CD4-positive, alpha-beta T cell treated with Interleukin-2 at 100 ng/mL for 4 hours (primary cell): ENCODE measurements at places on chromosomes 5 and 9.

DNA sequence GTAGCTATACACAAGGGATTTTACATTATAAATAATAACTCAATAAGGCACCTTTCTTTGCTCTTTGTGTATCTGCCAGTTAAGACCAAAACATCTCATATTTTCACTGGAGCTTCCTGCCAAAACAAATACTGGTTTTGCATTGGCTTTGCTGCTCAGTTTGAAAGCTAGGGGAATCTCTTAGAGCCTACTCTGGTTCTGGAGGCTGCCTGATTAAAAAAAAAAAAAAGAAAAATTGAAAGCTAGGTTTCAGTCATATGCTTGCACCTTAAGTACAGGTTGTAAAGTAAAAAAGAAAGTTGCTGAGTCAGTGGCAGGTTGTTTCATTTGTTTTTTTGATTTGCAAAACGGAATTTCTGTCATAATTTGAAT lies 2.3 kb downstream of the DENND4C start:
- DNase-seq, result no peak

DNA sequence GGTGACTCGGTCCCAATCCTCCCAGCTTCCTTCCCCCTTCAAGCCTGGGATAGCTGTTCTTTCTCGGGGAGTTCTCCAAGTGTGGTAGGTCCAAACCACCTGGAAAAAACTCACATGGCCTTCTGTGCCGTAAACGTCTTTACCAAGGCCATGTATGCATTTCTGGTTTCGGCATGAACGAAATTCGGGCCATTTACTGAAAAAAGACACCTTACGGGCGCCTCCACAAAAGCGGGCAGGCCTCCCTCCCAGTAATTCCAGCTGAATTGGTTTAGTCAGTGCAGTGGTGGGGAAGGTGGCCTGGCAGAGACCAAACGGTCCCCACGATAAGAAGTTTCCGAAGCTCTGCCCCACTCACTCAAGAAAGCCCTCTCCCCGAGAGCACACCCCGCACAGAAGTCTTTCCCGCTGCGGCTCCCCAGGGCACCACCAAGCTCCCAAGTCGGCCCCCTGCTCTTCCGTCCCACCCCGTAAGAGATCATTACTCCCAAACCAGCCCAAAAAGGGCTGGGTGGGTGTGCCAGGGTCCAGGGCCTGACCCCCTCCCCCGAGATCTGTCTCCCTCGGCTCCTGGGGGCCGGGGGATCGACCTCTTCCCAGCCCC lies 86.3 kb upstream of the MELK start:
- no peak for DNase-seq

DNA sequence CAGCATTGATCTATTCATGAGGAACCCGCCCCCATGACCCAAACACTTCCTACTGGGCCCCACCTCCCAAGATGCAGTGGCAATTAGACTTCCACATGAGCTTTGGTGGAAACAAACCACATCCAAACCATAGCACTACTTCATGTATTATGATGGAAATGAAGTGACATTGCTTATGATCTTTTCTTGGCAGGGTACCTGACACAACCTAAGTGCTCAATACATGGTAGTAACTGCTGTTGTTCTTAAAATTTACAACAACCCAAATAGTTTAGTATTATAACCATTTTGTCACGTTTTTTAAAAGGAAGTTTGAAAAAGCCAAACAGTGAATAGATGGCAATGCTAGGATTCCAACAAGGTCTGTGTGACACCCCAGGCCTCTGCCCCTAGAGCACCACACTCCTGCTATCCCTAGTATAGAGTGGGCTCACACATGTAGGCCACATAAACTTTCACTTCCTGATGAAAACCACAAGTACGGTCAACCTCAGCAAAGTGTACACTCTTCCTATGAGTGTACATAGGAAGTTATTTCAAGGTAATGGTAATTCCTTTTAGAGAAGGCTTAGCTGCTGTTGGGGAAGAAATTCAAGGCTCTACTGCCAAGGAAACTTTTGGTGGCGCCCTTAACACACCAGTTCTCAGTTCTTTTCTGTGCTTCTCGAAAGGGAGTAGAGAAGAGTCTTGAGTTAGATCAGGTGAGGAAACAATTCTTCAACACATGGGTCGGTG lies 97.6 kb downstream of the ARSB start:
- DNase-seq, result no peak

- peak; percentile 36 for DNase-seq
Observed at GRCh38 chr5:113378081-113378480, 56.7 kb downstream of the TSSK1B start.

DNA sequence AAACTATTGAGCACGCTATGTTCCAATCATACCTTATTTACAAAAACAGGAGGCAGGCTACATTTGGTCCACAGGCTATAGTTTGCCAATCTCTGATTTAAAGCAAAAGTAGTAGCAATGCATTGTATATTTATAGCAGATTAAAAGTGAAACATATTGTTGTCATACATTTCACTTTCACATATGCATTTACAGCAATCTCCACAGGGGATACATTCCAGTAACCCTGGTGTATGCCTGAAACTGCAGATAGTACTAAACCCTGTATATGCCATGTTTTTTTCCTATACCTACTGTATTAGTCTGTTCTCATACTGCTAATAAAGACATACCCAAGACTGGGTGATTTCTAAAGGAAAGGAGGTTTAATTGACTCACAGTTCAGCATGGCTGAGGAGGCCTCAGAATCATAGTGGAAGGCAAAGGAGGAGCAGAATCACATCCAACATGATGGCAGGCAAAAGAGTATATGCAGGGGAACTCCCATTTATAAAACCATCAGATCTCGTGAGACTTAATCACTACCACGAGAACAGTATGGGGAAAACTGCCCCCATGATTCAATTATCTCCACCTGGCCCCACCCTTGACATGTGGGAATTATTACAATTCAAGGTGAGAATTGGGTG lies 5.9 kb upstream of the CSF1R start:
- no peak for DNase-seq

DNA sequence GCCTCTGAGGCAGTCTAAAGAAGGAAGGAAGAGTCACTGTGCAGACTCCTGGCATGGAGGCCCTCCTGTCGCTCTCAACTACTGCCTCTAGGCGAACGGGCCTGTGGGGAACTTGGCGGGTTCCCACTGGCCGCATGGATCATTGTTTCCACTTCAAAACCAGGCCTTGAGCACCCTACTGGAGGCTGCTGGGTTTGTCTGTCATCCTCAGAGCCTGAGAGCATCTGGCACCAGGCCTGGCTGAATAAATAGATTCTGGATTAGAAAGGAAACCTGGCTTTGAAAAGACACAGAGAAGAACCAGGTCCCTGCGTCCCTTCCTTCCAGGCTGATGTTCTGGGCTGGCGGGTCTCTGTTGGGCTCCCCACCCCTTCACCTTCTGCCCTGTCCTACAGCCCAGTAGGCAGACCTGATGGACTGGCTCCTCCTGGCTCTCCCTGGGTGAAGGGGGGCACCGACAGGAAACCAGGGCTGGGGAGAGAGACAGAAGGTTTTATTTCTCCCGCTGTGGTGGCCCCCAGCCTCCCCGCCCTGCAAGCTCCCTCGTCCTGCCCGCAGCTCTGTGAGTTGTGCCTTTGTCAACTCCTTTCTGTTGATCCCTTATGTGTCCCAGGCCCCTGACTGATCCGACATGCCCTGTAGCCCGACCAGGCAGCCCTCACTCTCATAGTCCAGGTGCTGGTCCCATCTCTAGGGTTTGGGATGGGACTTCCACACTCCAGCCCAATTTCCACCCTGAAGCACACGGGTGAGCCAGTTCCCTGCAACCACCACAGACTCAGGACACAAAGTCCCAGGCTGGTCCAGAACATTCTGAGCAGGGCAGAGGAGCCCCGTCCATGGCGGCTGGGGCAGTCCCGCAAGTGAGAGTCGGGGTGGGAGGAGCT lies 50.1 kb downstream of the ADAMTS2 start:
- DNase-seq, result no peak

- no peak for DNase-seq
Observed at GRCh38 chr5:54608423-54609085, 91.0 kb downstream of the SNX18 start.

- no peak for DNase-seq
Observed at GRCh38 chr5:132841305-132841704, 10.9 kb upstream of the SHROOM1 start.

- DNase-seq, result no peak
Observed at GRCh38 chr9:133718563-133719315, 19.4 kb downstream of the SARDH start.

DNA sequence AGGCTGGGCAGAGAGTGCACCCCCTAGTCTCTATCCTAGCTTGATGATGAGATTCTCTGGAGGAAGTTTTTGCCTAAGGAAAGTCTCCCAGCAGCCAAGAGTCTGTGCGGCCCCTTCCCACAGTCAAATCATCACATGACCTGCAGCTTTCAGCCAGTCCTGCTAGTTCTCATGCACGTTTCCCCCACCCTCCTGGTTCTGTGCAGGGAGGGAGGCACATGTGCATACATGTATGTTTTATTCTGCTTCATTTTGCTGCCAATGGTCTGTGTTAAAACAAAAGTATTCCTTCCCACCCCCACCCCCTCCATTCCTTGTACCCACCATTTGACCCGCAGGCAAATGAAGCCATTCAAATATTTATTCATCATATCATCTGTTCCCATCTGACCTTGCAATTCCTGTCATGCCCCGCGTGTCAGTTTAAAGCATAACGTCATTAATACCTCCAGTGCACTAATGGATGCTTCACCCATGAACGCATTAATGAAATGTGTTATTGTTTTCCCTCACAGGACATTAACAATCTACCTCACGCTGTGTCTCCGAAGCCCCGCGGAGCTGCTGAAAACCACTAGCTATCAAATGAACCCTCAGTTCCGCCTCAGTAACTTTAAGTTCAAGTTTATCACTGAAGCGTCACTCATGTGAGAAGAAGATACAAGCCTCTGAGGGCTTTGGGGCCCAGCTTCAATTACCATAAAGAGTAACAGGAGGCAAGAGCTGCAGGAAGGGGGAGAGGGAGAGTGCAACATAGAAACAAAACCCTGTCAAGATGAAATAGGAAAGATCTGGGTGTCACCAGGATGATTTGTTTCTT lies 139.6 kb downstream of the RASEF start:
- DNase-seq, result no peak

DNA sequence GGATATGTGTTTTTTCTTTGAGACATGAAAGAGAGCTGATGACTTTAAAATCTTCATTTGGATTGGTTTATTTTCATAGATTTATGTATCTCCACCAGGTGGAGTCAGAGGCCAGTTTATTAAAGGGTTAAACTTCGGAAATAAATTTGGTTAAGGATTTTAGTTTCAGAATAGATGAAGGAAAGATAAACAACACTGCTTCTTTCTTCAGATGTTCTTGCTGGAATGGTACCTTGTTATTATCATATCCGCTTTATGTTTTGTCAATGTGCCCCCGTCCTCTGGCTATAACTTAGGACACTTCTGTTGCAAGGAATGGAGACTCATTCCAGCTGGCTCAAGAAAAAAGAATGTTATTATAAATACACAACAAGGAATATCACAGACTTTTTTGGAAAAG lies 81.2 kb downstream of the ALDH1A1 start:
- no peak for DNase-seq

- DNase-seq, result no peak
Observed at GRCh38 chr5:13985731-13986418, 41.4 kb upstream of the DNAH5 start.

DNA sequence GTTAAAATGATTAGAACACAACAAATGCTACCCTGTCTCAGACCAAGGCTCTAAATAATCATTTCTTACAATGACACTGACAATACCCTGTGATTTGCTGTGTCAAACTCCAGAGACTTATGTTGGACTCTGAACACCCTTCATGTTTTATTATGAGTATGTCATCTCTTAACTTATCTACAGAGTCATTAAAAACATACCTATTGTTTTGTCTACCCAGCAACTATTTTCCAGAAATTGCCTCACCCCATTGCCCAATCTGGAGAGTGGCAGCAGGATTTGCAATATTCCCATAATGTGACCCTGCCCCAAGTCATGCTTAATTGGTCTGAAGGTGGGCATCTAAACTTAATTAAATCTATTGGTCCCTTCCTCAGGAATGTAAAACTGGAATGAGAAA lies 23.0 kb upstream of the KIF2A start:
- no peak for DNase-seq

DNA sequence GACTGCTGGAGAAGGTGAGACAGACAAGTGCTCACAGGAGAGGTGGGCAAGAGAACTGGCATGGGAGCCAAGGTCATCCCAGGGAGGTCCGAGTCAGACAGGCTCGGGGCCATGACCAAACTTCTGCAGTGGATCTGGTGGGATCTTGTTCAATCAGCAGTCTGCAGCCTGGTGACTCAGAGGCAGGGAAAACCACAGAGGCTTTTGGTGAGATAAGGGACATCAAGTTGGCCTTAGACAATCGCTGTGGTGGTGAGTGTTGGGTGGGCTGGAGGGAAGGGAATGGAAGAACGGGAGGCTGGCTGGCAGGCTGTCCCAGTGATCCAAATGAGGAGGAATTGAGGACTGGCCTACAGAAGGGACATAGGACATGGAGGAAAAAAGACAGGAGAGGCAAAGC lies 123.8 kb downstream of the TMEM174 start:
- DNase-seq, result no peak

DNA sequence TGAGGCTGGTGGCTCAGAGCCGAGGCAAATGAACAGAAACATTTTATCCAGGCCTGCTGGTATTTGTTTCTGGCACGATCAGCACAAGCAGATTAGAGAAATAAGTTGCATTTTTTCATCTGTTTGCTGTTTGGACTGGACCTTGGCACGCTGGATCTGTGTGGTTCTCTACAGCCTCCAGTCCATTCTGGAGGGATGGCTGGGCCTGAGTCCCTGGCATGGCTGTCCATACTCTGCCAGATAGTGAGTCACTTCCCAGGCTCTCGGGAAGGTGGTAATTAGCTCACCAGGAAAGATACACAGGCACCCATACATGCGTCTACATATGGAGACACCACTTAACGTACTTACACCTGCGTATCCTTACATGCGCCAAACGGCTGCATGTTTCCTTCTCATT lies 78.6 kb downstream of the SPRY4 start:
- DNase-seq, result no peak

GRCh38 chr9:33452828-33453271 lies 5.5 kb upstream of the AQP3 start:
- DNase-seq, result peak; percentile 64

DNA sequence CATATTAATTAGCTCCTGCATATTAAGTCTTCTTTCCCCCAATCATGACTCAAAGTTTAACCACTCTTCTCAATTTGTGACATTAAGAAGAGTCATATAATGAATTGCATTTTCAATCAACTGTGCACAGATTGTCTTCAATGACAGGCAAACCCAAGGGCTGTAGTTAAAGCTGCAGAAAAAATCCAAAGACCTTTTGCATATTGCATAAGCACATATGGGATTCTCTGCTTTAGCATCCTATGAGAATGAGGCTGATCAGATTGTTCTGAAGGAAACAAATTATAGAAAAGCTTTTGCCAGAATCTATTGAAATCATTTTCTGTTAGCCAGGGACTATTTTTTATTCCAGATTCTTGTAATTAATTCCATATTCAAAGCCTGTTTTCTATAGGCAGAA lies 112.3 kb downstream of the FAM170A start:
- no peak for DNase-seq
